ENCODE measurements at places on chromosomes 4 and X.

GRCh38 chr4:33661636-33662035, 2582.7 kb downstream of the ARAP2 start:
- no peak for DNase-seq

DNA sequence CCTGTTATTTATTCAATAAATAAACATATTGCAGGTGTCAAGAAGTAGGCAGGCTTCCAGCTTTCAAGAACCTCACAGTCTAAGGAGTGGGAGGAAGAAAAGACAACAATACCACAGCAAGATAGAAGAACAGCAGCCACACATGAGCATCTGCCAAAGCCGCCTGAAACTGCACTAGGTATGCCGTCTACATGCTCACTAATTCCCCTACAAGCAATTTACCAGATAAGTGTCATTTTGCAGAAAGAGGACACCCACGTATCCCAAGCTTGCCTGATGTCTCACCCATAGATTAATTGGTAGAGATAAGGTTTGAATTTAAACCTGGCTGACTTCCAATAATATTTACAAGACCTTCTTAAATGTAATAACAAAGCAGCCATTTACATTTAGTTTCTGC, 439.4 kb upstream of the CPEB2 start:
- DNase-seq = no peak

DNA sequence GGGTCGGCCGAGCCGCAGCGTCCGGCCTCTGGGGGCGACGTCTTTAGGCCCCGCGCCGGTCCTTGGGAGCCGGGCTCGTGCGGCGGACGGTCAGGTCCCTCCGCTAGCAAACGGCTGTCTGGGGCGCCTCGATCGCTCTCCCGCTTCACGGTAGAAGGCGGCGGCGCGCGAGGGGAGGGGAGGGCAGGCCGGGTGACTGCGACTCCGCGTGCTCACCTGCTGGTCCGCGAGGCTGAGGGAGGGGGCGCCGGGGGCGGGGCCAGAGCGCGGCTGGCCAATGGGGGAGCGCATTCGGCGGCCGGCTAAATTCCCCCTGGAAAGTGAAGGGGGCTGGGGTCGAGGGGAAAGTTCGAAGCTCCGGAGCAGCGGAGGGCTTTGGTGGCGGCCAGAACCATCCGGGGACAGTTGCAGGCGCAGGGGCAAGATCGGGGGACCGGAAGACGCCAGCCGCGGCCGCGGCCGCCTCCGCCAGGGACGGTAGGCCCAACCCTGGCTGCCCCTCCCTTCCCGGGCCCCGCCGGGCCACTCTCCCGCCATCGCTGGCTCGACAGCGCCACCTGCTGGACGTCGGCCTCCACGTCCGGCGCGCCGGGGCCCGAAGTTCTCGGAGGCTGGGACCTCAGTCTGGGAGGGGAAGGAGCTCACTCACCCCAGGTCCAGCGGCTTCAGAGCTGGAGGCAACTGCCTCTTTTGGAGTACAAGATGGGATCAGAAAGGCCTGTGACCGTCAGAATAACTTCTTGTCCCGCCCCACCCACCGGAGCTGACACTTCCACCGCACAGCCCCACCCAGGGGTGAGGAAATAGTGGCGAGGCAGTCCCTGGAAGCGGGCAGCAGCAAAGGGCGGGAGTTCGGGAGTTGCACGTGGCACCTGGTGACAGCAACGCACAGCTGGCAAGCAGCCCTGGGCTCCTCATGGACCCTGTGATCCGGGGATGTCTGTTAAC, 49.9 kb downstream of the ELF4 start:
- peak; percentile 87 for DNase-seq

DNA sequence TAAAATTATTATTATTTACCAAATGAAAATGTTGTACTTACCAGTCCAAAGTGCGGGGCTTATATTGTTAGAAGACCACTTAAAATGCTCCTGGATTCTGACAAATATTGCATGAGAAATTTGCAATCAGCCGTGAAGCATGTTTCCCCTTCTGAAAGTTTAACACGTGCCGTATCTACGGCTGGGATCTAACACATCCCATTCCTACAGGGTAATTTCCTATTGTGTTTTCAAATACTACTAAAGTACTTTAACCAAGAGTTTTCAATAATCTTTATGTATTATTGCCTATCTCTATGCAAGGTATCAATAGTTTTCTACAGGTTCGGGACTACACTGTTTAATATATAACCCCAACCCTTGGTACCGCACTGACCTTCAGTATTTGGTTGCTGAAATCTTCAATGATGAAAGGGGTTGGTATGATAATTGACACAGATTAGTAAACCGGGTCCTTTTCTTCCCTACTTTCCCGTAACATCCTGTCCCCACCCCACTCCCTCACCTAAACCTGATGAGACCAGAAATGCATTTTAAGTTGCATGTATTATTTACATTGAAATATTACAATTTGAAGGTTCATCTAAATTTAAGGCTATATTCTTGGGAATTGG, 795 bp upstream of the BRWD3 start:
- peak; percentile 35 for DNase-seq

DNA sequence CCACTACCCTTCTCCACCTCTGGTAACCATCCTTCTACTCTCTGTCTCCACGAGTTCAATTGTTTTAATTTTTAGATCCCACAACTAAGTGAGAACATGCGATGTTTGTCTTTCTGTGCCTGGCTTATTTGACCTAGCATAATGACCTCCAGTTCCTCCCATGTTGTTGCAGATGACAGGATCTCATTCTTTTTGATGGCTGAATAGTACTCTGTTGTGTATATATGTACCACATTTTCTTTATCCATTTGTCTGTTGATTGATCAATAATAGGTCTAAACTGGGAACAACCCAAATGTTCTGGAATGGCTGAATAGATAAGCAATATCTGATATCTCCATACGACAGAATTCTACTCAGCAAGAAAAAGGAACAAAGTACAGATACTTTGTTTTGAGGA, 67.2 kb downstream of the DIPK2B start:
- no peak for DNase-seq

DNA sequence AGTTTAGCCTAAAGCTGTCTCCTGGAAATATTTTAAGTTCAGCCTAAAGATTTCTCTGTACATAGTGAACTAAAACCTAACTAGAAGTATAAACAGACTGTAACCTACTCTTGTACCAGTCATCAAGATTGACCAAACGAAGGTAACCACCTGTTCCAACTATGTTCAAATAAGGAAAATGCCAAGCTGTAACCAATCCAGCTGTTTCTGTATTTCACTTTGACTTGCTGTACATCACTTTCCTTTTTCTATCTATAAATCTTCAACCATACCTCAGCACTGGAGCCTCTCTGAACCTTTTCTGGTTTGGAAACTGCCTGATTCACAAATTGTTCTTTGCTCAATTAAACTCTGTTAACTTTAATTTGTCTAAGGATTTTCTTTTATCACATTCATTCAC, 3.1 kb upstream of the CYSLTR1 start:
- no peak for DNase-seq

DNA sequence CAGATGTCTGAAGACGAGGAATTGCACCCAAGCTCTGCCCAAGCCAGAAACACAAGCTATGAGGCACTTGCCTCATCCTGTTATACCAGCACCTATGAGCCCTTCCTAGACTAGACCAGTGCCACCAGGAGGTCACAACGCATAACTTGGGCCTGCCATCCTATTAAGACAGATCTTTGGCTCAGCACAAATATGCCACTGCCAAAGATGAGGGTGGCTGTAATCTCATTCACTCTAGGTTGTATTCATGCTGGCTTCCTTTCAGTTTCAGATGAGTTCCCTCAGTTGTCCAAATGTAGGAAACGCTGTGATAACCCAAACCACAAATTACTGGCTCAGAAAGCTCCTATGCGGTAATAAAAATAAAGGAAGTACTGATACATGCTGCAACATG, 76.5 kb upstream of the CITED1 start:
- DNase-seq = no peak

GRCh38 chr4:1491328-1492141, 85.3 kb upstream of the NKX1-1 start:
- no peak for DNase-seq

DNA sequence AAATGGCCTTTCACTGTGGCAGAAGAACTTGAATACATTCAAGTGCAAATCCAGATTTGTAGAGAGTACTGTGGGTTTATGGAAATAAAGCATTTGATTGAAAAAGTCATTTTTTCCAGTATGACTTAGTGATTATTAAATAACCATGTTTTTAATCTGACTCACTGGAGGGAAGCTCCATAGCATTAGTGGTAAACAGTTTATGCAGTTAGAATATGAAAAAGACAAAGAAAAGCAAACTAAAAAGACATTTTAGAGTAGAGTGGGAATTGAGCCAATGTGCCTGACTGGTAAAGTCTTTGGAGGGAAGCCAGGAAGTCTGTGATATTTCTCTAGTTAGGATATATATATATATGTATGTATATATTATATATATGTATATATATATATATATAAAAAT, 53.4 kb downstream of the FAT4 start:
- no peak for DNase-seq

DNA sequence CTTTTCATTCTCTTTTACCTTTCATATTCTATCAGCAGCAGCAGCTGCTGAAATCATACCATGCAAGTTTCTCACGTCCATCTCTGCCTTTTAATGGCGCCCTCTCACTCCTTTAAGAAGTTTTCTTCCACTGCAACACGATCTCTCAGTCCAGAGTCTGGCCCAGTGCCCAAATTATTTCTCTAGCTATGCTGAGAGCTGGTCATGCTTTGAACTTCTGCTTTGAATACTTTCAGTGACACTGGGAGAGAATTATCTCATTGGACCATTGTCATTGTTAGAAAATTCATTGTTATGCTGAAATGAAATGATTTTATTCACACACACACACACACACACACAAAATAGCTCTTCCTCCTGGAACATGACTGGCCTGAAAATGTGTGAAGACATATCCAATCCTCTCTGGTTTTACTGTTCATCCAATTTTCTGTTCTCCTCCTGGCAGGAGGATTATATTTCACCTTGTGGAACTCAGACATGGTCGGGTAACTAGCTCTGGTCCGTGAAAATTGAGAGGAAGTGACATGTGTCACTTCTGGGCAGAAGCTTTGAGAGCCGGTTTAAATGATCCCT, 1.3 kb upstream of the PDHA1 start:
- no peak for DNase-seq

DNA sequence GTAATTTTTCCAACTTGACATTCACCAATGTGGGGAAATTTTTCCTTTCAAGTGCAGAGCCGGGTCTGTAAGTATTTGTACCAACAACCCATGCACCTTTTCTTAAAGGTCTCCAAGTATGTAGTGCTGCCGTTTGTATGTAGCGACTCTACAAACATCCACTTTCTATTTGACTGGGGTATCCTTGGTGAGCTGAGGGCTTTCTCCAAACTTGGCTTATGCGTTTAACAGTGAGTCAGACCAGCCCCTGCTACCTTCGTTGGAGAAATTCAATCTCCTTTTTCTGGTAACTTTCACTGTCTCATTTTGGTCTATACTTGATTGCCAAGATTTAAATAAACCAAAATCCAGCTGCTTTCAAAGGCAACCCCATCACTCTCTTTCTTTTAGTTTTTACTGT, 34.9 kb downstream of the MGST2 start:
- DNase-seq = no peak

DNA sequence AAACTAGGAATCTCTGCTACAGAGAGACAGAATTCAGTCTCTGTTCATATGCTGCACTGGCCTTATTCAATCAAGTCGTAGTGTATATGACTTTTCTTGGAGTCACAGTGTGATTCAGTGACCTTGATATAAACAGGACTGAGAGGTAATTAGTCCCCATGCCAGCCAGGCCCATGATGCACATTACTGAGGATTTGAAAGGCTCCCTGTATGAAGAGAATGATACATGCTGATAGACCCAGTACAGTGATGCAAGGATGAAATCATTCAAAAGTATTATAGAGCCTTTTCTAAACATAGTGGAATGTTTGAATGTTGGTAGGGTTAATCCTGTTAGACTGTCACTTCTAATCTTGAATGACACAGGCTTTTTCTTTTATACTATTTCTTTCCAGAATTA, 34.1 kb downstream of the ANXA3 start:
- no peak for DNase-seq

DNA sequence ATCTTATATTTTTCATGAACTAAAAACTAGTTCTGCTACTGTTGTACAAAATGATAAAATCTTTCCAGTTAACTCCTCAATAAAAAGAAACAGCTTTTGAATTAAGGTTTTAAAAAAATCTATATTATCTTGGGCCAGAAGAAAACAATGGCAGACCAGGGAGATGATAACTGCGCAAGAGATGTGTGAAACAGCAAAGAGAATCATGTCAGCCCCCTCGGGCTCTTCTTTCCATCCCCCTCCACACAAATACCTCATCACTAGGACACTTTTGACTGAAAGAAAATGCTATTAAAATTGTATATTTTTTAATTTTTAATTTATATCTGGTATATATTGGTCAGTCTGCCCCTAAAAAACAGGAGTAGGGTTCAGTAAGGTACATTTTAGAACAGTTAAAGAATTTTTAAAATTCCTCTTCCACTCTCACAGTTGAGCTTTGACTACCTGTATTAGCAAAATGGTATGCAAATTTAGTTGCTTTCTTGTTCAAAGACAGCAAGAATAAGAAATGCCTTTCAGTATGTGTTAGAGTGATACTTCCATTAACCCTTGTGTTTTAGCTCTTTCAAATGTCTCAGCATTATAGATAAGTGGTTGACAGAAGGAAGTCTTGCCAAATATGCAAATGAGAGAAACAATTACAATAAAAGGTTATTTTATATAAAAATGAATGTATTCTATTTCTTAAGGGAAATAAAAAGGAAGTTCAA, 36.4 kb upstream of the LCORL start:
- no peak for DNase-seq

- DNase-seq = no peak
Measured at GRCh38 chr4:53441564-53441963, 64.1 kb downstream of the FIP1L1 start.

DNA sequence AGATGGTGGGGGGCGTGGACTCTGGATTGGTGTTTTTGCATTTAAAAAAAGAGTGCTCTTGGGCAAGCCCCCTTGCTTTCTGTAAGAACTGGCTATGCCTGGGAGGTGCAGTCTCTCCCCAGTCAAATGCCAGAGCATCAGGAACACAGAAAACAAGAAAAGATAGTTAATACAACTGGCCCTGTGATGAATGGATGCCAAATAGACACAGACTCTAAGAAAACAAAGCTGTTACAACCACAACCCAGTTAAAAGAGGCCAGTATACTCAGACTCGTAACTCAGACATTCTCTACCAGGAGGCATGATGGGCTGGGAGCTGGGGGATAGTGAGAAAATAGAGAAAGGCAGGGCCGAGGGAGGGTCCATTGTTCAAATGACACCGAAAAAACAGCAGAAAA, 32.5 kb upstream of the C1QTNF7 start:
- no peak for DNase-seq

DNA sequence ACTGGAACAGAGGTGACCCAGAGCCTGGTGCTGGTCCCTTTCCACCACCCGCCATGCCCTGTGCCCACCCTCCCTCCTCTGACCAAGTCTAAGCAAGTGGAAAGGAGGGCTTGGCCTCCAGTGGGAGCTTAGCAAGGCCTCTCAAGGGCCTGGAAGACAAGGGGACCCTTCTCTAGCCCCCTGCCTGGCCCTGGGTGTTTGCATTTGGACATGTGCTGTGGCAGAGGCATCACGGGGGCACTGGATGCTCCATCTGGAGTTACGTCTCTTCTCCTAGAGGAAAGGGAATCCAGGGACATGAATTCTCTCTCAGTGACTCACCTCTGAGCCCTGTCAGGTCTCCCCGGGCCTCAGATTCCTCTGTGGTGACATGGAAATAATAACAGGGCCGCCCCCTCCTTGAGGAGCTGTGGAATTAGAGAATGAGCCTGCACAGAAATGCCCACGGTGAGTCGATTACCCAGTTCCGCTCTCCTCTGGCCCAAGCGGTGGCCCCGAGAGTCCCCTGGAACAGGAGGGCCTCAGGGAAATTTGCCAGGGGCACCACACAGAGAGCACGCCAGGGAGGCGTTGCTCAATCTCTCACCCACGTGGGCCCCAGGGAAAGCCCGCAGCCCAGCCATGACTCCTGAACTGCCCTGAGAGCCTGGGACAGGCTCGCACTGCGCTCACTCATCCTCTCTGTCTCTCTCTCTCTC, 189.6 kb downstream of the BCOR start:
- peak; percentile 83 for DNase-seq
